ENCODE measurements at places on chromosomes 13 and 19.
A peak's percentile ranks its signal among the peaks of the same experiment; 100 is the strongest.

- no peak for DNase-seq
- H3K4me3 ChIP-seq: no peak overlapping the region
- no peaks in the 10 kb centered on the region for H3K27me3 ChIP-seq
- H3K4me1 ChIP-seq: peaks cover 29% of the 10 kb centered on the region
- no peak overlapping the region for H3K27ac ChIP-seq
These were observed 101.0 kb downstream of the PAN3 start for GRCh38 chr13:28239374-28239773.

GRCh38 chr13:99990126-99990977 is 8.8 kb downstream of the ZIC2 start:
- H3K4me3 ChIP-seq: peak overlapping the region; percentile 38
- no peak for DNase-seq
- peaks cover 11% of the 10 kb centered on the region for H3K4me1 ChIP-seq
- H3K36me3 ChIP-seq: peaks cover 28% of the 10 kb centered on the region

- H3K4me3 ChIP-seq: peak overlapping the region; percentile 25
- H3K27me3 ChIP-seq: no peaks in the 10 kb centered on the region
- peaks cover 6% of the 10 kb centered on the region for H3K36me3 ChIP-seq
- peak overlapping the region; percentile 47 for H3K27ac ChIP-seq
- DNase-seq: no peak
These were observed 25.5 kb downstream of the FOXO1 start for GRCh38 chr13:40640845-40641458.

GRCh38 chr19:4059891-4060620 is 6.6 kb downstream of the ZBTB7A start:
- peak overlapping the region; percentile 91 for H3K27ac ChIP-seq
- peaks cover 56% of the 10 kb centered on the region for H3K36me3 ChIP-seq
- DNase-seq: peak; percentile 61
- peaks cover 36% of the 10 kb centered on the region for H3K4me1 ChIP-seq

GRCh38 chr13:65090186-65090585 is 2139.9 kb downstream of the PCDH9 start:
- H3K4me1 ChIP-seq: no peaks in the 10 kb centered on the region
- no peak for DNase-seq
- no peaks in the 10 kb centered on the region for H3K36me3 ChIP-seq
- H3K27me3 ChIP-seq: no peaks in the 10 kb centered on the region

DNA sequence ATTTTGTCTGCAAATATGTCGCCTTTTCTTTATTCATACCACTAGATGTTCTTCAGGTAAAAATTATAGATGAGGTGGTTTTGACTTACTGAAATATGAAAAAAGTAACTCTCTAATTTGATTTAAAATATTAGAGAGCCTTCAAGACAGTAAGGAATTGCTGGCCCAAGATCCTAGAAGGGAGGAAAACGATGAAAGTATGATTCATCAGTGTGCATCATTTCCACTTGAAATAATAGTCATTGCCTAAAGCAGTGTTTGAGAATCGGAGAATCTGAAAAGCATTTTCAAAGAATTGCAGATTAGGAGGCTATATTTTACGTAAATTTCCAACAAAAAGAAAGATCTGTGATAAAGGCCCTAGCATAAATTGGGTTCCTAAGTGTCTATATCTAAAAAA is 1707.9 kb upstream of the PRR20A start:
- DNase-seq: no peak
- H3K4me1 ChIP-seq: no peaks in the 10 kb centered on the region
- H3K27me3 ChIP-seq: no peaks in the 10 kb centered on the region
- no peaks in the 10 kb centered on the region for H3K36me3 ChIP-seq
- no peak overlapping the region for H3K27ac ChIP-seq

DNA sequence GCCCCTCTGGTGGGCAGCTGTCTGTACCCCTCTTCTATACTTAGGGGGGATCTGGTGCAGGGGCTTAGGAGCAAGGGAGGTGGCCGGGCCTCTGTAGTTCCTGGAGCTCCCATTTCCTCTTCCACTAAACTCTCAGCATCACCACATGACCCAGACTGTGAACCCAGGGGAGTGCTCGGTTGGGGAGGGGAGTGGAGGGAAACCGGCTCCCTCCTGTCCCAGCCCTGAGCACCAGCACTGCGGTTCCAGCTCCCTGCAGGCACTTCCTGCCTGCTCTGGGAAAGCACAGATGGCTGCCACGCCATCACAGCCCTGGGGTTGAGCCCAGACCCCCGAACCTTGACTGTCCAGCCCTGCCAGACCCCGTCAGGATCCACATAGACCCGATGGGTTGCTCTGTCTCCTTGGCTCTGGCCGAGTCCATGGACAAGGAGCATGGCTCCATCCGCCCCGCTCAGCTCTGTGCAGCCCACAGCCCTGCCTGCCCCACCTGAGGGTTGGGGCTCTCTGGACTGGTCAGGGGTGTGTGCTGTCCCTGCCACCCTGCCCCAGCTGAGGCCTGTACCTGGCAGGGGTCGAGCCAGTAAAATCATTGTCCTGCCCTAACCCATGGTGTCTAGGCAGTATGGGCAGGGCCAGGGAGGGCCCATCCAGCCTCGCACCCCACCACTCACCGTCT is 36.0 kb upstream of the SLC7A10 start:
- no peak overlapping the region for H3K27ac ChIP-seq
- H3K4me1 ChIP-seq: peaks cover 26% of the 10 kb centered on the region
- peak overlapping the region; percentile 37 for H3K4me3 ChIP-seq
- peaks cover 3% of the 10 kb centered on the region for H3K36me3 ChIP-seq
- DNase-seq: no peak

DNA sequence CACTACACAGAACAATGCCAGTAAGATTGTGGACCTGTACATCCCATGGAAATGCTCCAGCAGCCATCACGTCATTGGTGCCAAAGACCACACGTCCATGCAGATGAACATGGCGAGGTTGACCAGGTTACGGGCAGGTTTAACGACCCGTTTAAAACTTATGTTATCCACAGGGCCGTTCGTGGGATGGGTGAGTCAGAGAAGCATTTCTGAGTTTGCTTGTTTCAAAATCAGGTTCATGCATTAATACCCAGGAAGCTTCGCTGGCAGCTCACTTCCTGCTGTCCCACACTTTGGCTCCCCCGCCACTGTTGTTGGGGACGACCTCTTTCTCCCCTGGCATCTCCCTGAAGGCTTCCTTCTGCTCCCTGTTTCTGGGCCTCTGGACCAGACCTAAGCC is 194.1 kb downstream of the USP12 start:
- DNase-seq: no peak
- H3K4me1 ChIP-seq: peaks cover 3% of the 10 kb centered on the region
- no peaks in the 10 kb centered on the region for H3K27me3 ChIP-seq

DNA sequence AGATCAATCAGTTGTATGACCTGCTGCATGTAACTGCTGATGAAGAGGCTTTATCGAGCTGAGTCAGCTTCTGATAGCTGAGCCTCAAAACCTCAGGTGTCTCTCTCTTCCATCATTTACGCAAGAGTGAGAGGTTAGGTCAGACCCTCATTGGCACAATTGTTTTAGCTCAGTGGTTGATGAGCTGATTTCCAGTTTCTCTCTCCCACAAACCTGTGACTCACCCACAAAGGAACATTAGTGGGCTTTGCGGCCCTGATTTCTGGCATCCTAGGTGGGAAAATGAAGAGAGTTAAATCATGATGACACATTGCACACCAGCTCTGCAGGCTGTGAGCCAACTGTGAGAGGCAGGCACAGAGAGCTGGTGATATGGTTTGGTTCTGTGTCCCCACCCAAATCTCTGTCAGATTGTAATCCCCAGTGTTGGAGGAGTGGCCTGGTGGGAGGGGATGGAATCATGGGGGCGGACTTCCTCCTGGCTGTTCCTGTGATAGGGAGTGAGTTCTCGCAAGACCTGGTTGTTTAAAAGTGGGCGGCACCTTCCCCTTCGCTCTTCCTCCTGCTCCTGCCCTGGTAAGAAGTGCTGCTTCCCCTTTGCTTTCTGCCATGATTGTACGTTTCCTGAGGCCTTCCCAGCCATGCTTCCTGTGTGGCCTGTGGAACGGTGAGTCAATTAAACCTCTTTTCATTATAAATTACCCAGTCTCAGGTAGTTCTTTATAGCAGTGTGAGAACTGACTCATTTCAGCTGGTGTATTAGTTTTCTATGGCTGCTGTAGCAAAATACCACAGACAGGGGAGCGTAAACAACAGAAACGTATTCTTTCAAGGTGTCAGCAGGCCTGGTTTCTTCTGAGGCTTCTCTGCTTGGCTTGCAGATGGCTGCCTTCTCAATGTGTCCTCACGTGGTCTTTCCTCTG is 33.5 kb upstream of the TMTC4 start:
- H3K36me3 ChIP-seq: no peaks in the 10 kb centered on the region
- no peaks in the 10 kb centered on the region for H3K4me1 ChIP-seq
- no peaks in the 10 kb centered on the region for H3K27me3 ChIP-seq
- no peak for DNase-seq
- no peak overlapping the region for H3K27ac ChIP-seq
- no peak overlapping the region for H3K4me3 ChIP-seq

- peak overlapping the region; percentile 67 for H3K27ac ChIP-seq
- H3K4me3 ChIP-seq: no peak overlapping the region
- peaks cover 64% of the 10 kb centered on the region for H3K4me1 ChIP-seq
- no peak for DNase-seq
- H3K27me3 ChIP-seq: no peaks in the 10 kb centered on the region
These were observed 202.1 kb downstream of the KLF12 start for GRCh38 chr13:73932091-73932490.

DNA sequence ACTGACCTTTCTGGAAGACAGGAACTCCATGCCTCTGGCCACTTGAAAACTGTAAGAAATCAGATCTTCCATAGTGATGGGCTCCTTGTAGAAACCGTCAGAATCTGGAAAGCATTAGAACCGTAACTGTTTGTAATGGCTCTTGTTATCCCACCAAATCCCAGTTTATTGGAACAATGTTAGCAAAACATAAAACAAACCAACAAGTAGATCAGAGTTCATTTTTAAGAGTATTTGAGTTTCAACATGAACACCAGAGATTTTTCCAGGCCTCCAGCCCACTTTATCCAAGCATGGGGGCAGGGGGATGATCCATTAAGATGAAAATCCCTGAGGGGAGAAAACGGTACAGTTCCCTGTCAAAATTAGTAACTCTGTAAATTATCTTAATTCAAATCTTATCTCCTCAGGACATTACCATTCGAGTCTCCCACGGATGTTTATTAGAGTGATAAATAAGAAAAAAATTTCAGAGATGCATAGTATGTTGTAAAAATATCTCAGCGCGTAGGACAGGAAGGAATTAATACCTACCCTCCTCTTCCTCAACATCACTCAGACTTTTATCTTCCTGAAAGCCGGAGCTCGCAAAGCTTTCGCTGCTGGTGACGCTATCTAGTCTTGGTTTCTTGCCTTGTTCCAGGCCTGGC is 172.5 kb downstream of the FLT1 start:
- no peaks in the 10 kb centered on the region for H3K36me3 ChIP-seq
- H3K4me1 ChIP-seq: no peaks in the 10 kb centered on the region
- no peaks in the 10 kb centered on the region for H3K27me3 ChIP-seq
- H3K27ac ChIP-seq: no peak overlapping the region
- H3K4me3 ChIP-seq: no peak overlapping the region

GRCh38 chr13:96052656-96053002 is 572 bp downstream of the UGGT2 start:
- no peaks in the 10 kb centered on the region for H3K27me3 ChIP-seq
- H3K36me3 ChIP-seq: no peaks in the 10 kb centered on the region
- no peak overlapping the region for H3K27ac ChIP-seq

GRCh38 chr13:36418022-36418805 is 14.1 kb upstream of the CCNA1 start:
- no peaks in the 10 kb centered on the region for H3K27me3 ChIP-seq
- no peaks in the 10 kb centered on the region for H3K4me1 ChIP-seq
- no peak overlapping the region for H3K27ac ChIP-seq
- DNase-seq: no peak
- H3K36me3 ChIP-seq: no peaks in the 10 kb centered on the region

DNA sequence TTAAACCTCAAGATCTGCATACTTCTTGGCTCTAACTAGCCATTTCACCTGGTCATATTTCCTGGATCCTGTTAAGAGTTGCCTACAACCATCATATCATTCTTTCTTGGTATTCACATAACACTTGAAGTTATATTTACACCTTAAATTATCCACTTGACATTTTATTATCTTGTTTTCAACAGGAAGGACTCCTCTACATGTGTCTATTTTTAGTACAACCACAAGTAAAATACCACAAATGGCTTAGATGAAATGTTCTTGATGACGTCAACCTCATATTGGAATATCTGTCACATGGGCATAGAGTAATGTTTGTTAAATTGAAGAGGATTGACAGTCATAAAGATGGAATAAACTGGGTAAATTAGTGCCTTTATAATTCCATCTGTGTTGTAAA is 9.4 kb downstream of the PCDH20 start:
- H3K4me3 ChIP-seq: no peak overlapping the region
- H3K36me3 ChIP-seq: no peaks in the 10 kb centered on the region
- H3K4me1 ChIP-seq: no peaks in the 10 kb centered on the region
- DNase-seq: no peak

GRCh38 chr19:51796195-51796679 is 1.3 kb downstream of the FPR3 start:
- H3K4me3 ChIP-seq: no peak overlapping the region
- no peaks in the 10 kb centered on the region for H3K4me1 ChIP-seq
- peaks cover 2% of the 10 kb centered on the region for H3K36me3 ChIP-seq
- H3K27me3 ChIP-seq: peaks cover 33% of the 10 kb centered on the region
- H3K27ac ChIP-seq: no peak overlapping the region
- no peak for DNase-seq

DNA sequence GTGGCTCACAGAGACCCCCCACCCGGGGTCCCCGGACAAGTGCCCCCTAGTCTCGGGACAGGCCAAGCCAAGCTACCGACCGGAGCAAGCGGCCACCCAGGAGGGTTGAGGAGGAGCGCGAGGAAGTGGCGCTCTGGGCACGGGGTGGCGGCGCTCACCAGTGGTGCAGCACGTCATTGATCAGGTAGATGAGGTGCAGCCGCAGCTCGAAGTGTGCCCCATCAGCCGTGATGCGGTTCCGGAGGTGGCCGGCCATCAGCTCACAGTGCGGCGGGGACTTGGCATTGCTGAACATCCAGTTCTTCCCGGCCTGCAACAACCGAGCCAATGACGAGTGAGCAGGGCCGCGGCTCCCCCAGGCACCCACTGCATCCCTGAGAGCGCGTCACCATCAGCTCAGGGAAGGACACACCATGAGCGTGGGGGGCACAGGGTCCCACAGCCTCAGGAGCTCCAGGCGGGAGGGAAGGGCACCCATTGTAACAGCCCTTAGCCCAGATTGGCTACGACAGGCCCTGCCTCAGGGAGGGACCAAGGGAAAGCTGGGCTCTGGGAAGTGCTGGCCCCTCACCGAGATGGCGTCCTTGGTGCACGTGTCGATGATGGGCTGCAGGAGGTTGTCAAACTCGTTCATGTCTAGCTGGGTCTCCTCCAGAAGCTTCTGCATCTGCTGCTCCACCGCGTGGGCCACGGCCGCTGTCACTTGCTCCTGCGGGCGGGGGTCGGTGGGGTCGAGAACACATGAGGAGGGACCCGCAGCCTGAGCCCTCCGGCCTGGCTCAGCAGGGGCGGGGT is 9.6 kb downstream of the CHERP start:
- no peak overlapping the region for H3K4me3 ChIP-seq
- no peaks in the 10 kb centered on the region for H3K27me3 ChIP-seq
- no peak for DNase-seq
- no peak overlapping the region for H3K27ac ChIP-seq
- H3K36me3 ChIP-seq: peaks cover 38% of the 10 kb centered on the region
